GOT3 (cell line): ENCODE measurements at places on chromosomes 3 and 15.
A peak's percentile ranks its signal among the peaks of the same experiment; 100 is the strongest.

GRCh38 chr15:25175033-25175788 is 220.4 kb downstream of the SNRPN start:
- DNase-seq: no peak

GRCh38 chr3:173943264-173943663 is 545.7 kb downstream of the NLGN1 start:
- no peak for DNase-seq

DNA sequence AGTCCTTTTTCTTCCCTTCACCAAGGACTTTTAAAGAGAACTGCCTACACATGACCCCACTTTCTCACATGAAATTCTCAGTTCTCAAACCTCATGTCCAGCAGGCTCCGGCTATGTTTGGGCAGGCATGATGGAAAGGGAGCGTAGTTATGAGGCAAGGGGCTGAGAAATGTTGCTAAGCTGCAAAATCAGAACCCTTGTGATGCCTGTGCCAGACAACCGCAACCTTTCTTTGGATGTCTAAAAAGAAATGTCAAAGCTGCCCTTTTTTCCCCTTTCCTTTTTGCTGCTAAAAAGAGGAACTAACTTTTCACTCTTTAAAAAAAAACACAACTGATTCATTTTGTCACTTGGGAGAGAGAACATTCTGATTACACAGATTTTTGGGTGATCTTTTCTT is 19.2 kb downstream of the GNB4 start:
- DNase-seq: no peak

GRCh38 chr3:183061391-183062172 is 37.7 kb downstream of the MCCC1 start:
- no peak for DNase-seq

GRCh38 chr3:139585820-139586219 is 46.3 kb upstream of the RBP1 start:
- DNase-seq: no peak

- DNase-seq: no peak
These were observed 263.8 kb upstream of the UBE2E2 start for GRCh38 chr3:22939349-22939748.

- DNase-seq: no peak
These were observed 22.0 kb upstream of the ZCWPW2 start for GRCh38 chr3:28326458-28326926.

GRCh38 chr3:190224863-190225692 is 97.2 kb downstream of the CLDN1 start:
- DNase-seq: no peak

DNA sequence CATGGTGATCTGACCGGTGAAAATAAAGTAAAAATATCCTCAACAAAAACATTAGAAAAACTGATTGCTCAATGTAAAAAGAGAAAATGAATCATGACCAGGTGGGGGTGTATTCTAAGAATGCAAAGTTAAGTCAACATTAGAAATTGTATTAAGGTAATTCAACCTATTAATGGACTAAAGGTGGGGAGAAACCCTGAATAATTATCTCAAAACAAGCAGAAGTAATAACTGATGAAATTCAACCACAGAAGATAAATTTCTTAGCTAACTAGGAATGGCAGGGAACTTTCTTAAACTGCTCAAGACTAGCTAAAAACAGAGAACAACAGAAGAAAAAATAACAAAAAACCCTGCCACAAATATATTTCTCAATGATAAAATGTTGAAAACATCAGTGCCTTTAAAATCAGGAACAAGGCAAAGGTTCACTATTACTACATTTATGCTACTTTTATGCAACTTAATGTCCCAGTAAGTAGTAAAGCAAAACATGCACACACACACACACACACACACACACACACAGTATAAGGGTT is 204.4 kb upstream of the THBS1 start:
- no peak for DNase-seq

GRCh38 chr3:147391781-147392624 is 14.3 kb downstream of the ZIC4 start:
- peak; percentile 81 for DNase-seq

GRCh38 chr3:125386811-125387210 is 11.7 kb upstream of the ZNF148 start:
- DNase-seq: no peak

DNA sequence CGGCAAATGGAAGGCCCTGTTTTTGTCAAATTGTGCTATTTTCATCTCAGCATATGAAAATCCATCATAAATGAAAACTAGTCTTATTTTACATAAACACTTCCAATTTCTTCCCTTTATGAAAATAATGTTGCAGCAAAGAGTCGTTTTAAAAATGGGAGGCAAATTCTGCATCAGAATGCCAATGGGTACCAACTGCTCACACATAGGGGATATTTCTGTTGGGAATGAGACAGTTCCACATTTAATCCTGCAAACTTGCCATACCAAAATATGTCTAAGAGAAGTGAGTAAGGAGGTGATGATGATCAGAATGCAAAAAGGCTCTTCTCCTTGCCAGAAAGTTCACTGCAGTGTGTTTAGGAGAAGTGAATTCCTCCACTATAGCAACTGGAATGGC is 391.7 kb downstream of the CACNA2D3 start:
- no peak for DNase-seq

DNA sequence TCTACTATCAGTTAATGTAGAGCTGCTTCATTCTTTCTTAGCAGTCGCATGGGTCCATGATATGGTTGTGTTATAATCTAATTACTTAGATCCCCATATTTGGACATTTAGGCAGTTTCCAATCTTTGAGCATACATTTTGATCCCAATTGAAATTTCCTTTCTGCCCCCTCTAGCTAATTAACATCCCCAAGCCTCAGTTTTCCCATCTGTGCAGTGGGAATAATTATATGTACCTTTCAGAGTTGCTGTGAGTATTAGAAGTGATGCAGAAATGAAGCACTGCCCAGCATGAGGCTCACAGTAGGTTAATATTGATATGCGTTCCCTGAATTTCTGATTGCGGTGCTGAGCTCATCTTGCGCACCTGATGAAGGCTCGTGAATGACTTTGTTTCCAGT is 21.8 kb downstream of the SPSB4 start:
- DNase-seq: no peak

DNA sequence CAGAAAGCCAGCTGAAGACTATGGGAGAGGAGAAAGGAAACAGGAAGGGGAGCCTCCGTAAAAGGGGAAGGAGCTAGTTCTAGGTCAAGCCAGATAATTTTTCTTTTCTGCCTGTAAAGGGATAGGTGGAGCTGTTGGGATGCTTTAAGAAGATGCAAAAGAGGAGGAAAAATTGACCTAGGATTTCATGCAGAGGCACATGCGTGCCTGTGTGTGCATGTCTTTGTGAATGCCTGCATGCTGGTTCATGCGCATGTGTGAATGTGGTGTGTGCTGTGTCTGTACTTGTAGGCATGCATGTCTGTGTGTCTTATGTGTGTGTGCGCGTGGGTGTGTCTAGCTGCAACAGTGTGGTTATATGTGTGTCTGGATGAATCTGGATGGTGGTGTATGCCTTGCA is 27.3 kb downstream of the CCDC33 start:
- no peak for DNase-seq

DNA sequence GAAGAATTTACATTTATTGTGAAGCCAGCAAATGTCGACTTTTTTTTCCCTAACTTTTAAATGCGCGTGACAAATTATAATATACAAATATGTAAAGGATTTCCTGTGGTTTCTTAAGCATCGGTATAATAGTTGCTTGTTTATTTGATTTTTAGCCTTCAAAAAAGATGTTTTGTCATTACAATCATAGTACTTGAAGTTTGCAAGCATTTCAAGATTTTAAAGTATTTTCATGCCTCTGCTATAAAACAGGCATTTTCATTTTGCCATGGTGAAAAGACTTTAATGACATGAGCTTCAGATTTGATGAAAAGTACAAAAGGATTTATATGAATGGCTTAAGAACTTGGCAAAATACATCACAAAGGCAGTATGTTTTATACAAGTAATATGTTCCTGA is 9.4 kb upstream of the P2RY12 start:
- no peak for DNase-seq

DNA sequence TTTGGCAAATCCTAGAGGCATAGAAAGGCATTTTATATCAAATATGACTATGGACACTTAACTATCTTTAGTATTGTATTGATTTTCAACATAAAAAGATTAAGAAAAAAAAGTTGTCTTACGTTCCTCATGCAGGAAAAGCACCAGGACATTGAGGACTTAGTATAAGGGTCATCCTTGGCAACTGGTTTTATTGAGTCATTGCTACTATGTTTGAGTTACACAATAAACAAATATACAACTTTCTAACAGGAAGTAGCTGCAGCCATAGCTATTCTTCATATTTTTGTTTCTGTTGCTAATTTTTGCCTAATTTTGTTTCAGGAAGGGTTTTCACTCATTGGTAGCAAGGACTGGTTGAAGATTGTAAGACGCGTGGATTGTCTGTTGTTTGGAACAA is 93.0 kb downstream of the NPTN start:
- DNase-seq: no peak

DNA sequence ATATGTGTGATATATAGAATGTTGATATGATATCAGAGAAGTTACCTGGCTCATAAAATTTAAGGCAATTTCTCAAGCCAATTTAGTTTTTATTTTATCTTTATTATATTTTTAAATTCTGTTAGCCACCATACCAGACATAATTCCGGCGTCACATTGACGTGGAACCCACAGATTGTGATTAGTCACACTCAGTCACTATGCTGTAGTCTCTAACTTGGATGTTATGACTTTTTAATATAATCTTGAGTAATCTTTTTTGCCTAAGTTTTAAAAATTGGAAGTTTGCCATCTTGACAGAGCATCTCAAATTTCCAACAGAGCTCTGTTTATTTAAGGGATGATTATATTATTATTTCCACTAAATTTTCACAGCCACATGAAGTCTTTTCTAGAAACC is 9.7 kb upstream of the DCLK3 start:
- DNase-seq: no peak

DNA sequence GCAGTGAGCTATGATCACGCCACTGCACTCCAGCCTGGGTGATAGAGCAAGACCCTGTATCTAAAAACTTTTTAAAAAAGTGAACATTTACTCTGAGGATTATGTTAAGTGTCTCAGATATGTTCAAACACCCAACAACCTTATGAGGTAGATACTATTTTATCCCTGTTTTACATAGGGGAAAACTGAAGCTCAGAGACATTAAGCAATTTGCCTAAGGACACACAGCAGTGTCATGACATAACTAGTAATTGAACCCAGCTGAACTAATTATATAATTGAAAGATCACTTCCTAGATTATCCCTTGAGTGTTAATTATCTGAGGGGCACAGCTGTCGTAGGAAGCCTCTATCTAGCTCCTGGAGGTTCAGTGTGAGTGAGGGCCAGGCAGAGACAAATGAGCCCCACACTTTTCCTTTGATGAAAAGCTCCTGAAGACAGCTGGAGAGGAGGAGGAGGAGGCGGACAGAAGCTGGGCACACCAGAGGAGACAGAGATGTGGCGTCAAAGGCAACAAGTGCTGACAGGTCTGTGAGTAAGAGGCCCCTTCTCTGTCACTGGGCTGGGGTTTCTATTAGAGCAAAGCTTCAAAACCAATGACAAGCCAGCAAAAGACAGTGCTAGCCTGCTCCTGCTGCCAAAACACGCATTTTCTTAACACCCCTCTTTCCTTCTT is 20.5 kb downstream of the TRH start:
- no peak for DNase-seq

- no peak for DNase-seq
These were observed 23.3 kb upstream of the KNG1 start for GRCh38 chr3:186693843-186694242.

GRCh38 chr15:95152741-95153140 is 921.4 kb downstream of the MCTP2 start:
- no peak for DNase-seq

GRCh38 chr3:129573493-129573892 is 30.5 kb downstream of the H1-8 start:
- DNase-seq: no peak

GRCh38 chr3:139127101-139127500 is 82.4 kb upstream of the PRR23C start:
- no peak for DNase-seq

DNA sequence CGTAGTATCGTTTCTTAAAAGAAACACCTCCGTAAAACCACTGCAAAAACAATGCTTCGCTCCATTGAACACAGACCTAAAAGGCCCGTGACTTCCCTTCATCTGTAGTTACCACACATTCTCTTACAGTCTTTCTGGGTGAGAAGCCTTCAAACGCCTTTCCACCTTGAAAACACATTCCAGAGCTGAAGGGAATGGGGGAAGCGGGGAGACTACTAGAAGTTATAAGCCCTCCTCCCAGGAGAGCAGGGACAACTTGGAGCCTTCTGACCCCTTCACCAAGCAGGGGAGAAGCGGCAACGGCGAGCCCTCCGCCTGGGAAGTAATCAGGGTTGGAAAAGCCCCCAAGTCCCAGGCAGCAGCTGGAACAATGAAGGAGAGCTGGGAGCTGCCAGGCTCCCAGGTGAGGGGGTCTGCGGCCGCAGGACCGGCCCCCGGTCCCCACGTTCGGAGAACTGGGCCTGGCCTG is 461 bp downstream of the SECISBP2L start:
- DNase-seq: no peak

DNA sequence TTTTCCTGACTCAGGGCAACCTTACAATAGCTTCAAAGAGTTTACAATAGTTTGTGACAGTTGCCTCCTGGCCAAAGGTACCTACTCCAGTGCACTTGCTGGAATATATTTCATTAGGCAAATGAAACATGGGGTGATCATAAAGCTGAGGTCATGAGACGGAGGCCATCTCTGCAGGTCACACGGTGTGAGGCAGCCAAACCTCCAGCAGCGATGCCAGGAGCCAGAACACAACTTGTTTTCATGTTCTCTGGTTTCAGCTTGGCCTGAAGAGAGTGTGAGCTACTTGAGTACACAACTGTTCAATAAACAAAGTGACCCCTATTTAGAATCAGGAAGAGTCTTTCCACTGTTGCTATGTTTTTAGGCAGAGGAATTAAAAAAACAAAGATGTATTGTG is 42.7 kb upstream of the PYGO1 start:
- no peak for DNase-seq

- DNase-seq: no peak
These were observed 442.4 kb upstream of the BCHE start for GRCh38 chr3:166279636-166280035.

GRCh38 chr15:92163641-92164040 is 230.0 kb upstream of the ST8SIA2 start:
- DNase-seq: no peak

DNA sequence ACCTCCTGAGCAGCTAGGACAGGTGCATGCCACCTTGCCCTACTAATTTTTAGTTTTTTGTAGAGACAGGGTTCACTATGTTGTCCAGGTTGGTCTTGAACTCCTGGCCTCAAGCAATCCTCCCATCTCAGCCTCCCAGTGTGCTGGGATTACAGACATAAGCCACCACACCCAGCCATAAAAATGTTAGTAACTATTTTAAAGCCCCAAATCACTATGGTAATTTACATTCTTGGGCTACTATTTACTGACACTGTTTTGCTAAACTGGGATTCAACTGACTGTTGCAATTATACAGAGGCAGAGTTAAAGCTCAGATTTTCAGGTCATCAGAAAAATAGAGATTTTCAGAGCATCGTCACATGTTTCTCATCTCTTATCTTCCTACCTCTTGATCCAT is 258.6 kb downstream of the FEZF2 start:
- DNase-seq: no peak

GRCh38 chr15:65399997-65400396 is 22.2 kb upstream of the IGDCC3 start:
- DNase-seq: no peak
